ENCODE measurements at places on chromosomes 4 and X. TPM values are rescaled to one million over a fixed set of nuclear protein-coding genes. Genes with fewer than 3 reads are reported as not detected.

DNA sequence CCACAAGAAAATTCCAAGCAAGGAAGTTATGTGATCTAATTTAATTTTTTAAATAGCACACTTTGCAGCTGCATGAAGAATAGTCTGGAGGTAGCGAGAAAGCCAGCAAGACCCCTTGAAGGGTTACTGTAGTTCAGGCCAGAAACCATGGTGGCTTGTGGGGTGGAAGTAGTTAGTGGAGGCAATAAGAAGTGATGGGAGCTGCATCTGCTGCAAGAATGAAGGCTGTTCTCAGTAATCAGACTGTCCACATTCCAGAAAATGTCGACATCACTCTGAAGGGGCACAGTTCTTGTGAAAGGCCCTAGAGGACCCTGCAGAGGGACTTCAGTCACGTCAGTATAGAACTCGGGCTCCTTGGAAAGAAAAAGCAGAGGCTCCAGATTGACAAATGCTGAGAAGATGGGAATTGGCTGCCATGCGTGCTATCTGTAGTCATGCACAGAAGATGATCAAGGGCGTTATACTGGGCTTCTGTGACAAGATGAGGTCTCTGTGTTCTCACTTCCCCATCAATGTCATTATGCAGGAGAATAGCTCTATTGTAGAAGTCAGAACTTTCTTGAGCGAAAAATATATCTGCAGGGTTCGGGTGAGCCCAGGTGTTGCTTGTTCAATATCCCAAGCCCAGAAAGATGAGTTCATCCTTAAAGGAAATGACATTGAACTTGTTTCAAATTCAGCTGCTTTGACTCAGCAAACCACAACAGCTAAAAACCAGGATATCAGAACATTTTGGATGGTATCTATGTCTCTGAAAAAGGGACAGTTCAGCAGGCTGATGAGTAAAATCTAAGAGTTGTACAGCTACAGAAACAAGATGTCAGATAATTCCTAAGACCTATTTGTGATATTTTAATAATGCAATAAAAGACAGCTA lies 254.2 kb downstream of the CBR4 start:
- no peak for DNase-seq

The ADGRG4 gene
- not detected for polyA plus RNA-seq

GRCh38 chrX:136214551-136214950 lies 36.6 kb downstream of the MAP7D3 start:
- no peak for DNase-seq

The SLC2A9 gene
- polyA plus RNA-seq: not detected

The NDST4 gene
- polyA plus RNA-seq: not detected

- no peak for DNase-seq
Observed at GRCh38 chr4:7003879-7004240, 39.3 kb upstream of the TADA2B start.

The GPRASP1 gene
- 2.7 TPM for polyA plus RNA-seq

- DNase-seq: no peak
Observed at GRCh38 chrX:96798982-96799381, 84.7 kb upstream of the RPA4 start.

- no peak for DNase-seq
Observed at GRCh38 chr4:83783215-83783614, 247.3 kb downstream of the GPAT3 start.

The GDPD2 gene
- polyA plus RNA-seq: 0.08 TPM

GRCh38 chrX:155997436-155997835 lies at the start of gene IL9R:
TSS of gene IL9R (plus strand) at chrX:155997696. CDS start at chrX:155997760, 64 bp downstream.
- no peak for DNase-seq

- DNase-seq: no peak
Observed at GRCh38 chrX:108397627-108398391, 40.4 kb downstream of the COL4A6 start.

DNA sequence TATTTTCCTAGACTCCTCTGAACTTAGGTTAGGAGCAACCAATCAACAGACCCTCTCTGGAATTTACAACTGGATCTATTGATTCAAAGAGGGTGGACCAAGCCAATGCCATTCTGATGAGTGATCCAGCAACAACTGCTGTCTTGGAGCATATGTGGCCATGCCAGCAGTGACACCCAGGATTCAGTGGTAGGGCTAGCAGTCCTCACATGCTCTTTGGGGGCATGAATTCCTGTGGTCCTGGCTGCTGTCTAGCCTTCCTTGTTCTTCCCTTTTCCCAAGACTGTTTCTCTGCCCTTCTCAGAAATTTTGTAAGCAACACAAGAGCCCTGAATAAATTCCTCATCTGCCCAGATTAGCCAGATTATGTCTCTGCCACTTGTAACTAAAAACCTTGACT lies 61.5 kb upstream of the GATB start:
- no peak for DNase-seq

DNA sequence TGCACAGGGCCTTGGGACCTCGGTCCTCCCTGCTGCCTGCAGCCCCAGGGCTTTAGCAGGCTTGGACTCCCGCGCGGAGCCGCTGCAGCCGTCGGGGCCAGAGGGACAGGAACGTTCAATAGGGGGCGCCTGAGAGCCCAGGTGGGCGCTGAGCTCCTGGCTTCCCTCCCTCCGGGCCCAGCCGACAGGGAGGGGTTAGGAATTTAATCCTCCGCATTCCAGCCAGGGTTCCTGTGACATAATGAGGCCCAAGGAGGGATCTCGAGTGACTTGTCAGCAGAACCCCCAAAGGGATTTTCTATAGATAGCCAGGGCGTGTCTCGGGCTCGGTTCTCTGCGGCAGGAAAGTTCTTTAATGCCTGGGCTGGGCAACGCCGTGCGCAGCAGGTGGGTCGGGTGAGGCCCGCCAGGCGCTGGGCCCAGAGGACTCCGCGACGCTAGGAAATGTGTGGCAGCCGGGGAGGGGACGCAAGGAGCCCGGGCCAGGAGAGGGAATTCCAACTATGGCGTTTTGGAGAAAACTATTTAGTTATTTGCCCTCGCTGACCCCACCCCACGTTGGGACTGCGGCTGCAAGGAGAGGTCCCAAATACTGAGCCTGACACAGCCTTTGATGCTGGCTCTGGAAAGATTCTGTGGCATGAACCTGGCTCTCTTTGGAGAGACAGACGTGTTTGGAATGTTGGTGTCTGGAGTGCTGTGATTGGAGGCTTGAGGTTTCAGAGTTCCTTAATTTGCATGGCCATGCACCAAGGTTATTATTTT lies 285.2 kb upstream of the GATB start:
- no peak for DNase-seq
